G401 (cell line): ENCODE measurements at places on chromosomes 12 and 14. TPM values are rescaled to one million over a fixed set of nuclear protein-coding genes. Genes with fewer than 3 reads are reported as not detected.

Gene TEX52
- total RNA-seq, result not detected in 2 replicates

Gene KRT80
- total RNA-seq, result 0.37 and 0.44 TPM in 2 replicates

Gene TDRD9
- total RNA-seq, result not detected in 2 replicates

Gene RPGRIP1
- 0.18 TPM in 1 of 2 replicates, not detected in the other for total RNA-seq

Gene PLEKHG7
- not detected in 2 replicates for total RNA-seq

Gene CLECL1
- total RNA-seq, result not detected in 2 replicates

Gene KRT6A
- not detected in 2 replicates for total RNA-seq

Gene SERPINA9
- not detected in 2 replicates for total RNA-seq

Gene KCNH5
- total RNA-seq, result not detected in 2 replicates

Gene OTX2
- 105 and 128 TPM in 2 replicates for total RNA-seq

Gene ALDH2
- total RNA-seq, result 60.5 and 73.9 TPM in 2 replicates

Gene GLI1
- 4.7 and 6.4 TPM in 2 replicates for total RNA-seq

Gene MYF6
- total RNA-seq, result not detected in 2 replicates

Gene TOMM20L
- total RNA-seq, result not detected in 2 replicates

Gene AQP2
- not detected in 2 replicates for total RNA-seq

Gene ETFBKMT
- 0.86 and 1.8 TPM in 2 replicates for total RNA-seq

Gene PPFIA2
- not detected in 2 replicates for total RNA-seq

Gene FERMT2
- 310 and 400 TPM in 2 replicates for total RNA-seq

Gene RIPK3
- not detected in 2 replicates for total RNA-seq

Gene KRT74
- total RNA-seq, result not detected in 2 replicates

Gene MRPL42
- 159 and 173 TPM in 2 replicates for total RNA-seq

Gene REP15
- 0.54 TPM in 1 of 2 replicates, not detected in the other for total RNA-seq

Gene DYRK2
- 8.9 and 14.8 TPM in 2 replicates for total RNA-seq

Gene RND1
- total RNA-seq, result 0.88 and 1.9 TPM in 2 replicates

Gene ARHGDIB
- total RNA-seq, result not detected in 2 replicates

Gene PTPRR
- total RNA-seq, result not detected in 2 replicates

Gene ANO2
- not detected in 2 replicates for total RNA-seq

Gene IAPP
- total RNA-seq, result not detected in 2 replicates

Gene PLD4
- not detected in 2 replicates for total RNA-seq

Gene KCNJ8
- total RNA-seq, result not detected in 2 replicates

Gene ZC3H10
- total RNA-seq, result 2.9 and 3.3 TPM in 2 replicates

Gene FGF23
- not detected in 2 replicates for total RNA-seq

Gene WNT1
- total RNA-seq, result not detected in 2 replicates

Gene LRRC10
- not detected in 2 replicates for total RNA-seq

Gene TRIM9
- 0.31 and 0.41 TPM in 2 replicates for total RNA-seq

Gene KLRK1
- total RNA-seq, result not detected in 2 replicates

Gene COL2A1
- total RNA-seq, result 0.74 and 3.1 TPM in 2 replicates

Gene GAS2L3
- total RNA-seq, result 11.7 and 14.4 TPM in 2 replicates

Gene FAM90A1
- not detected in 2 replicates for total RNA-seq

Gene NFATC4
- total RNA-seq, result 41.4 and 45.5 TPM in 2 replicates

Gene OR6C1
- total RNA-seq, result not detected in 2 replicates

Gene TMCC3
- 4.4 and 6.5 TPM in 2 replicates for total RNA-seq

Gene NINJ2
- 0.31 and 5.0 TPM in 2 replicates for total RNA-seq

Gene KLRC2
- total RNA-seq, result not detected in 2 replicates

Gene SLC6A13
- total RNA-seq, result not detected in 2 replicates

Gene POTEG
- not detected in 2 replicates for total RNA-seq

Gene SYNDIG1L
- total RNA-seq, result not detected in 2 replicates

Gene GLIPR1
- total RNA-seq, result 0.64 and 0.68 TPM in 2 replicates

Gene IL26
- not detected in 2 replicates for total RNA-seq

Gene OR10G2
- not detected in 2 replicates for total RNA-seq

Gene CLEC4D
- not detected in 2 replicates for total RNA-seq

Gene ACOT6
- total RNA-seq, result not detected in 2 replicates

Gene RTN1
- not detected in 2 replicates for total RNA-seq

Gene SSPN
- total RNA-seq, result 1.7 and 2.9 TPM in 2 replicates

Gene BDKRB2
- total RNA-seq, result not detected in 2 replicates

Gene PPP1R36
- 0.25 TPM in 1 of 2 replicates, not detected in the other for total RNA-seq
